ENCODE measurements at places on chromosomes 1 and 21.

- DNase-seq = peak; percentile 70
Observed at GRCh38 chr1:151611288-151611790, 511 bp upstream of the SNX27 start.

DNA sequence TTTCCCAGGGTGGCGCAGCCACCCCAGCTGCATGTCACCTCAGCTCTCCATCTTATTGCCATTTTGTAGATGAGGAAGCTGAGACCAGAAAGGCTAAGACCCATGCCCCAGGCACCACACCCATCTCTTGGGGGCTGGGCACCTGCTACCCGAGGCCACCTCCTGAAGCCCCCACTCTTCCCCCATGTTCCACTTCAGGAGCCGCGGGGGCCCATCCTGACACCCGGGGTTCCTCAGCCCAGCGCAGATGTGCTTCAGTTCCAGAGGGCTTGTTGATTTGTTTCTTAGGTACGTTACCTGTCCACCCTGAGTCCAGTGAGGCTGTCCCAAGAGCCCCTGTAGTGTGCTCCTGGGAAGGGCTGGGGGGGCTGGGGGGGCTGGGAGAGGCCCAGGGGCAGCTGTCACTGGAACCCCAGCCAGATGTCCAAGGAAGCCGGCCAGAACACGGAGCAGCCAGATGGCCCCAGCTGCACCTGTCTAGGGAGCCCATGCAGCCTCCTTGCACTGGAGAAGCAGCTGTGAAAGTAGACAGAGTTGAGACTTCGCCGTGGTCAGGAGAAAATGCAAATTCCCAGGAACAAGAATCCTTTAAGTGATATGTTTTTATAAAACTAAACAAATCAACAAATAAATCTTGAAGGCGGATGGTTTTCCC lies 17.1 kb upstream of the CCDC27 start:
- no peak for DNase-seq

GRCh38 chr1:115065021-115065420 lies 24.3 kb downstream of the TSPAN2 start:
- no peak for DNase-seq

DNA sequence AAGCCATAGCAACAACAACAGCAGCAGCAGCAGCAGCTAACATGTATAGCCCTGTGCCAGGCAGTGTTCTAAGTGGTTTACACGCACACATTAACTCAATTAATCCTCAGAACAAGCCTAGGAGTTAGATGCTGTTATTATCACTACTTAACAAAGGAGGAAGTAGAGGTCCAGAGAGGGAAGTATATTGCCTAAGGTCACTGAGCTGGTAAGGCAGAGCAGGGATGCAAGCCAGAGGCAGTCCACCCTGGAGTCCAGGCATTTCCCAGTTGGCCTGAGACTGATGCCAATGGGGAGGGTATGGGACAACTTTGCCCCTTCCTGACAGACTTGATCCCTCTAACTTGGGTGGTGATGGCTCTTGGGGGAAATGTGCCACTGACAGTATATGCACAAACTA lies 6.8 kb downstream of the CDC14A start:
- peak; percentile 20 for DNase-seq

DNA sequence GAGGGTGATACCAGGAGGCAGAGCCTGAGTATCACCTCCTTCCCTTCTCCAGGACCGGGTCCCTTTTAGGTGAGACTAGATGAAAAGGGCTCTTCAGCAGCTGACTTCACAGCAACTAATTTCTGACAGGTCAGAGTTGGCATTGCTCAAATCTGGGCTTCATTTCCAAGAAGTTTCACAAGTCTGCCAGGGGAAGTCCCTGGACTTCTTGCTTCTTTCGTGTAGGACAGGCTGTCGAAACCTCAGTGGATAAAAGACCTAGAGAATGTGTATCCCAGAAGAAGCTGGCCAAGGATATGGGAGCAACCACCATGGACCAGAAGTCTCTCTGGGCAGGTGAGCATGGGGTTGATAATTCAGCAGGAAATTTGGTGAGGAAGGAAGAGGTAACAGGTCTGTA lies at the start of gene CHI3L2:
TSS of gene CHI3L2 (plus strand) at position 280 of the 400 bp plus-strand sequence. CDS start at position 297, 17 bp downstream.
- no peak for DNase-seq

GRCh38 chr1:145918992-145919939 lies 749 bp upstream of the PEX11B start:
- DNase-seq = peak; percentile 80

GRCh38 chr21:25462517-25462971 lies 144.7 kb downstream of the MRPL39 start:
- DNase-seq = no peak

GRCh38 chr1:50368179-50369007 lies 54.9 kb downstream of the DMRTA2 start:
- peak; percentile 78 for DNase-seq

DNA sequence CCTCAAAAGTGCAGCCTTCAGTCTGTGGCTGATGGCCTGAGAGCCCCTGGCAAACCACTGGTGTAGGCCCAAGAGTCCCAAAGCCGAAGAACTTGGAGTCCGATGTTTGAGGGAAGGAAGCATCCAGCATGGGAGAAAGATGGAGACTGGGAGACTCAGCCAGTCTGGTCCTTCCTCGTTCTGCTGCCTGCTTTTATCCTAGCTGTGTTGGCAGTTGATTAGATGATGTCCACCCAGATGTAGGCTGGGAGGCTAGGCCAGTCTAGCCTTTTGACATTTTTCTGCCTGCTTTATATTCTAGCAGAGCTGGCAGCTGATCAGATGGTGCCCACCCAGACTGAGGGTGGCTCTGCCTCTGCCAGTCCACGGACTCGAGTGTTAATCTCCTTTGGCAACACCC lies 1.1 kb upstream of the LYPD8 start:
- no peak for DNase-seq

- no peak for DNase-seq
Observed at GRCh38 chr1:117794073-117794472, 135.3 kb downstream of the GDAP2 start.

GRCh38 chr1:152397474-152397873 lies 16.6 kb downstream of the CRNN start:
- peak; percentile 41 for DNase-seq

DNA sequence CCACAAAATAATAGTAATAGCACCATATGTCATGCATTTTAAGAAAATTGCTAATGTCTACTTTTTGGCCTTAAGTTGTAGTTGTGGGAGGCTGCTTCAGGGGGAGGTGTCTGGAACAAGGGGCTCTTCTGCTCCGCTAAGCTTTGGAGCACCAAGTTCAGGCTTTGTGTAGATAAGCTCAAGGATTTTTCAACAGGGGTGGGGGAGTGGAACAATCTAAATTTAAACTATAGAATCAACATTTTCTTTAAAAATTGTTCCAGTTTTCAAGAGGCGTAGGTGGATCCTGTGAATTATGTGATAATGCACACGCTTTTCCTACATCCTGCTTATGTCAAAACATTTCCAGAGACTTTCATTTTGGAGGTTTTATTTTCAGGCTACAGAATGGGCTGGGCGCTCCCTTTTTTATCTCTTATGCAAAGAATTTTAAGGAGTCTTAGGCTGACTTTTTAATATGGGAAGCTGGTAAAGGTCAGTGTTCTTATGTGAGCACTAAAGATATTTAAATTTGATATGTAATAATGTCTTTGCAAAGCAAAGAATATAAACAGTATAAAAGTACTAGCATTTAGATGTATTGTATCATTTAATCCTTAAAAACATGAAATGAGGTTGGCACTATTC lies 9.9 kb downstream of the ATP1A1 start:
- DNase-seq = no peak

- DNase-seq = no peak
Observed at GRCh38 chr1:228337711-228338520, 68.7 kb downstream of the TRIM11 start.

DNA sequence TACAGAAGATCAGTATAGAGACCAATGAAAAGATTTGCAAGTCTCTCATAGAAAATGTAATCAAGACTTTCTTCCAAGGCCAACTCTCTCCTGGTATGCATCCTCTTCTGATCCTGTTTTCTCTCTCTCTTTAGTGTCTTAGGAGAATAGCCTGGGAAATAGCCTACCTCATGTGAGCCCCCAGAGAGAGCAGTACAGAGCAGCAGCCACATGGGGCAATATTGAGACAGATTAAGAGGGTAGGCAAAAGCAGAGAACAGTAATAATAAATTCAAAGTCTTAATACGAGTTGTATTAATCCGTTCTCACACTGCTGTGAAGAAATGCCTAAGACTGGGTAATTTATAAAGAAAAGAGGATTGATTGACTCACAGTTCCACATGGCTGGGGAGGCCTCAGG lies 61.4 kb downstream of the RNASEL start:
- DNase-seq = no peak

- DNase-seq = peak; percentile 24
Observed at GRCh38 chr1:40020447-40021085, 20.0 kb upstream of the CAP1 start.

GRCh38 chr21:29237110-29238052 lies 61.3 kb upstream of the BACH1 start:
- no peak for DNase-seq

DNA sequence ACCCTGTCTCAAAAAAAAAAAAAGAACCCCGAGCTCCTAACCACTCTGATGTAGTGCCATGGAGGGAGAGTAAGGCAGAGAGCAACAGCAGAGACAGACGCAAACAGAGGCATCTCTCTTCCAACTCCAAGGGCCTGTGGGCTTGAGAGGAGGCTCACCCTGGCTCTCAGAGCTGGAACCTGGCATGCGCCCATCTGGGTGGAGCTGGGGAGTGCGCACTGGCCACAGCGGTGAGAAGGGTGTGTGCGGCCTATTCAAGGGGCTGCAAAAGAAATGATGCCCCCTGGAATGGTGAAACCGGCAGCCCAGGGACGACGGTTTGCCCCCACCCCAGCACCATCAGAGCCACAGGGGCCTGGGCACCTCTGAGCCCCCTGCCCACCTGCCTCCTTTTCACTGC lies 17.6 kb downstream of the COL8A2 start:
- DNase-seq = no peak

GRCh38 chr21:38913120-38913892 lies 107.6 kb downstream of the ETS2 start:
- DNase-seq = peak; percentile 92

GRCh38 chr1:40668769-40669525 lies 3.5 kb upstream of the RIMS3 start:
- peak; percentile 91 for DNase-seq

GRCh38 chr1:117670976-117671780 lies 65.3 kb downstream of the TENT5C start:
- DNase-seq = no peak

GRCh38 chr1:202644219-202645096 lies 65.8 kb downstream of the SYT2 start:
- no peak for DNase-seq

DNA sequence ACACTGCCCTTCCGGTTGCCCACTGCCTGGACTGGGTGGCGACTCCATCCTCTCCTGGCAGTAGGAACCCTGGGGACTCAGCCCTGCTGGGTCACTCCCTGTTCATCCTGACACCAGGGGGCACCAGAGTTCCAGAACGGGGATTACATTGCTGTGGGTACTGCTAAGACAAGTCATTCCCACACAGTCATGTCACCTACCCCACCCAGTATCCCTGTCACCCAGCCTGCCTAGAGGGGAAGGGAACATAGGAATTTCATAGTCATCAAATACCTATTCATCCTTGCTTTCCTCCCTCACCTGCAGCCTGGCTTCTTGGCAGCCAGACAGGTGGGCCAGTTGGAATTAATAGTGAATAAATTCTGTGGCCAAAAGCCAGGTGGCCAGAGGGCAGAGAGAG lies 9.8 kb upstream of the SFN start:
- DNase-seq = peak; percentile 90

GRCh38 chr1:108708691-108709660 lies 3.7 kb upstream of the FNDC7 start:
- peak; percentile 23 for DNase-seq

DNA sequence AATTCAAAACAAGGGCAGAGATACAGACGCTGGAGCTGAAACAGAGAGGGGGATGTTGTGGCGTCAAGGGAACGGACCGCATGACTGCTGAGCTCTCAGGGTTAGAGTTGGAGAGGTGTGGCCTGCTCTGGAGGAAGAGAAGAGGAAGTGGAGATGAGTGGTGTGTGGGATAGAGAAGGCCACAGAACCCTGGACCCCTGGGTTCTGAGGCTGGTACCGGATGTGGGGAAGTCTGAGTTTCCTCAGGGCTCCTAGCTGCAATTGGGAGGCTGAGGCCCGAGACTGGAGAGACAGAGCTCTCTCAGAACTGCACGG lies 1.8 kb downstream of the BCAN start:
- DNase-seq = peak; percentile 36

GRCh38 chr21:45192332-45192731 lies 95.4 kb downstream of the POFUT2 start:
- DNase-seq = no peak

DNA sequence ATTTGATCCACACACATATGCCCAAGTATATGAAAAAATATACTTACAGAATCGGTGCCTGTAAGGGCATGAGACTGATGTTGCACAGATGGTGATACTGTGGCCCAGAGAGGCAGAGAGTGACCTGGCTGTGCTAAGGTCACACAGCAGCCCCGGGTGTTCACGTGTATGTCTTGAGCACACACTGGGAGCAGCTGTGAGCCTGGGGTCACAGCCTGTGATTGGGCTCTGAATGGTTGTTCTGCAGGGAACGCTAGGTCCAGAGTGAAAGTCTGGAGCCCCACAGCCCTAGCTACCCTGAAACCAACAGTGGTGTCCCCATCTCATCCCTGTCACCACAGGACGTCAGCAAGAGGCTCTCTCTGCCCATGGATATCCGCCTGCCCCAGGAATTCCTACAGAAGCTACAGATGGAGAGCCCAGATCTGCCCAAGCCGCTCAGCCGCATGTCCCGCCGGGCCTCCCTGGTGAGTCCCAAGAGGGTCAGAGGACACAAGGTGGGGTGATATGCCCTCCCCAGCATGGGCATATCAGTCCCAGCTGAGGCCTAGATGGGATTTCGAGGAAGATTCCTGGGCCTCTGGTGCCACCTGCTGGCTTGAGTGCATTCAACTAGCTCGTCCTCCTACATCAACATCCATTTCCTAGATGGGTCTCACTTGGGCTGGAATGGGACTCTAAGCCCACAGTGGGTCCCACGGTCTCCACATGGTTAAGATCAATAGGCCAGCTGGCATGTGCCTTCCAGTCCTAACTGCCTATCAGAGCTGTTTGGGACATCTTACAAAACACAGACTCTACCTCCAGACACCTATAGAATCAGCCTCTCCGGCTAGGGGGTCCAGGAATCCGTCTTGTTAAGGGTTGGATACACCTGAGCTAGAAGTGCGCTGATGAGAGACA lies 19.7 kb downstream of the CDK18 start:
- DNase-seq = peak; percentile 90

GRCh38 chr1:21059021-21059420 lies 117.7 kb downstream of the EIF4G3 start:
- DNase-seq = peak; percentile 35

- DNase-seq = no peak
Observed at GRCh38 chr1:81990241-81990640, 189.5 kb downstream of the ADGRL2 start.

GRCh38 chr1:26280333-26281042 lies 602 bp downstream of the SH3BGRL3 start:
- peak; percentile 67 for DNase-seq

DNA sequence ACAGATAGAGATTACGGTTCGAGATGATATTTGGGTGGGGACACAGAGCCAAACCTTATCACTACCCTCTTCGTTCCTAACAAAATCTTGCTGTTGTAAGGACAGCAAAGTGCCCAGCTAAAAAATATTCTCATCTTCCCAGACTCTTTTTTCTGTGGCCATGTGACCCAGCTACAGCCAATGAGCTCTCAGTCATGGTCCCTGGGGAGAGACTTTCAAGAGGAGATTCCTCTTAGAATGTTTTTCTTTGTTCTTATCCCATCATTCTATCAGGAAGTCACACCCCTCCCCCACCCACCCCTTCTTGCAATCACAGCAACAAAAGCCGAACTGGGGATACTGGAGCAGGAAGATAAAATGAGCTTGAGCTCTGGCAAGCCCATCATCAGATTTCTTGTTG lies 247.1 kb downstream of the CHRM3 start:
- DNase-seq = no peak
